ENCODE measurements at places on chromosomes 7 and 10.
A peak's percentile ranks its signal among the peaks of the same experiment; 100 is the strongest.

- DNase-seq: no peak
Observed at GRCh38 chr10:14009371-14010100, 321.2 kb downstream of the FRMD4A start.

GRCh38 chr7:137990251-137990941 is 11.5 kb downstream of the CREB3L2 start:
- no peak for DNase-seq

DNA sequence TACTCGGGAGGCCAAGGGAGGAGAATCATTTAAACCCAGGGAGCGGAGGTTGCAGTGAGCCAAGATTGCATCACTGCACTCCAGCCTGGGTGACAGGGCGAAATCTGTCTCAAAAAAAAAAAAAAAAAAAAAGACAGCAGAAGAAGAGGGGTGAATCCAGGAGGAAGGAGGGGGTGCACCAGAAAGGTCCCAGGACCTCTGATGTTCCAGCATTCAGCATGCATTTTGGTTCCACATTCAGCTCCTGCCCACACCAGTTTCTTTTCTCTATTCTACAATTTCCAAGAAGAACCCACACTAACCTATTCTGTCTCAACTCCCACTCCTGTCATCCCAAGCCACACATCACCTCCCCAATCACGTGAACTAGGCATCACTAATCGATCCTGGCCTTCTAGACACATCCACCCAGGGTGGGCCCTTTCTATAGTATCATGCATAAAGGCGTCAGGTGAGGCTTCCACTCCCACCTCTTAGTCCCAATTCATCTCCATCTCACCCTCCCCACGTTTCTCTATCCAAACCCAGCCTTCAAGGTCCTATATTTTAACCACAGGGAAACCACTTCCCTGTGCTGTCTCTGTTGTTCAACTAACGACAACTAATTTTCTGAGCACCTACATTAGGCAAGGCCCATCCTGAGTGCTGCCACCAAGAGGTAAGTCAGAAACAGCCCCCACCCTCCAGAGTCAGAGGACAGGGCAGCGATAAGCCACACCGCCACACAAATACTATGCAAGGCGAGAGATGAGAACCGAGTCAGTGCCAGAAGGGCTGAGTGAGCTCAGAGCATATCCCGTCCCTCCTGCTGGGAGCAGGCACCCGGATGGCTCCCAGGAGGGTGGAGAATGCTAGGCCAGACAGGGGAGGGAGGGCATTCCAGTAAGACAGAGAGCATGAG is 2.2 kb downstream of the ANXA11 start:
- DNase-seq: peak; percentile 97

GRCh38 chr10:71213127-71213621 is 804 bp downstream of the UNC5B start:
- peak; percentile 86 for DNase-seq

DNA sequence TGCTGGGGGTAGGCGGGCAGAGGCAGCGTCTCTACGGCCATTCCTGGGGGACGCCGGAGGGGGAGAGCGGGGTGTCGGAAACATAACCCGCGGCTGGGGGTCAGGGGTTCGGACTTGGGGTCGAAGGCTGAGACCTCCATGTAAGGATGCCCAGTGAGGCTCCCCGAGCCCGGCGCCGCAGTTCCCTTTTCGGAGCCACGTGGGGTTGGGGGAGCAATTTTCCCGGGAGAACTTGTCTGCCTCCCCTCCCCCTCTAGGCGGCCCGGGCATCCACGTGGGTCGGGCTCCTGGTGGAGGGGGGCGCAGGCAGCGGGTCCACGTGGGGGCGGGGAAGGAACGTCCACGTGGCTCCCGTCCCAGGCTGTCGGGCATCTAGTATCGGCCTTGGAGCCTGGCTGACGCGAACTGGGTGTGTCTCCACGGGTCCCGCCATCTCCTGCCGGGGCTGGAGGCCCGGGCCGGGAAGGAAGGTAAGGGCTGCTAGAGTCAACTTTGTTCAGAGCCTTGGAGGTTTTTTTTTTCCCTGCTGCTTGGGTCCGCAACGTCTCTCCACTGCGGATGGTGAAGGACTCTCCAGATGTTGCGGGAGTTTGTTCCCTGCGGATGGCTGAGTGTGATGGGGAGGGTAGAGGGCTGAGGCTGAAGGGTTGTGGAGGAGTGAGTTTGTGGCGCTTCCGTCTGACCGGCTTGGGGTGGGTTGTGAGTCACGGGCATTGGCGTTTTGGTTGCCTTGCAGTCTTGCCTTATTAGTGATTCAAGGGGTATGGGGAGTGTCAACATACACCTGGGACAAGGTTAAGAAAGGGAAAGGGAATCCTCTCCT is 744 bp downstream of the PPRC1 start:
- DNase-seq: peak; percentile 84

DNA sequence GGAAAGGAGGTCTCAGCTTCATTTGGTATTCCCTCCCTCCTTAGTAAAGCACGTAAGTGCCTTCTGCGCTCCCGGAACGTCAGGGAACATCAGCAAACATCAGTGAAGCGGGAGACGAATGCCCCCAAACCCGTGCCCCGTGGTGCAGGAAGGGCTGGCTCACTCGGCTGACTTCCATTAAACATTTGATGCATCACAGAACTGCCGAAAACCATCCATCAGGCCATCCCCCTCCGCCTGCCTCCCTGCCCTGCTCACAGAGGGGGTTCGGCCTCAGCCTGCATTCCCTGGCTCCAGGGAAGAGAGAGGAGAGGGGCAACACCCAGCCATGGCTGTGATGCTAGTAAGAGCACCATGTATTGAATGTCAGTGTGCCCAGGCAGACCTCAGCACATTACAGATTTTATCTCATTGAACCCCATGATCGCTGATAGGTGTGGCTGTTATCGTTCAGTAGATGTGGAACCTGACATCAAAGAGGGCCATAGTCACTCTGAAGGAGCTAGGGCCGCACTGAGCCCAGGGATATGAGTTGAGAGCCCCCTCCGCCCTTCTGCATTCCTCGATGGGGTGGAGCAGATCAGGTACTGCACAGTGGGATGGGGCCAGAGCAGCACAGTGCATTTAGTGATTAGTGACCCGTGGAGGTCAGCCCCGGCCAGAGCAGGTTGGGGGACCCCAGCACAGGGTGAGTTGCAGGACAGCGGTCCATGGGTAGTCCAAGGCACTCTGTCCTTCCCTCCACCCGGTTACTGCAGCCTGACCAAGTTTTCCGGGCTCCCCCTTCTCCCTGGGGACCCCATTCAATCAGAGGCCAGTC is 146.4 kb downstream of the RPS24 start:
- DNase-seq: no peak

DNA sequence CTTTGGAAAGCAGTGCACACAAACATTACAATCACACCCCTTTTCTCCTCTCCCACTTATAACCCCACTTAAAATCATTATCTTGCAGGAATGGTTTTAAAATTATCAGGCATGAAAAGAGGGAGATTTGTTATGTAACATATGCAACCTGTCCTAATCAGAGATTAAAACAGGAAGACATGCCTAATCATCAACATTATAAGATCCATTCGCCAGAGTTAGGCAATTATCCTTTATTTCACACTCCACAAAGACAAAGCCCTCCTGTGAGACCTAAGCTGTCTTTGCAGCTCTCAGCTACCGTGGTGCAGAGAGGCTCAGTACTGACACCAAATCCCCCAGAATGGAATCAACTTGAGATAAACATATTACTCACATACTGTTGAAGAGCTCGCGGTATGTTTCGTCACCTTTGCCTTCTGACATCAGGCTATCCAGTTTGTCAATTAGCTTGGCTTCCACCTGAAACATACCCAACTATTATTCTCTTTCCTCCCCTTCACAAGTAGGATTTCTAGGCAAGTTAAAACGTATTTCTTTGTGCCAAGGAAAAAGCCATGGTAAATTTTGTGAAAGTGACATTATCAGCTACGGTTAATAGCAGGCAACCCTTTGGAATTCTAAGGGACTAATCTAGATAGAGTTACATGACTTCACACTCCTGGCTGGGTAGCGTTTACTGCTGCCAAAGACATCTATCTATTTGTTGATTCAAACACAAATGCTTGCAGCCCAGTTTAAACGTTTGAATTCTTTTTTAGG is 226.2 kb upstream of the IMMP2L start:
- peak; percentile 86 for DNase-seq

GRCh38 chr10:100788002-100788903 is 42.9 kb downstream of the PAX2 start:
- peak; percentile 83 for DNase-seq

- no peak for DNase-seq
Observed at GRCh38 chr10:86372784-86373239, 6.2 kb upstream of the GRID1 start.

DNA sequence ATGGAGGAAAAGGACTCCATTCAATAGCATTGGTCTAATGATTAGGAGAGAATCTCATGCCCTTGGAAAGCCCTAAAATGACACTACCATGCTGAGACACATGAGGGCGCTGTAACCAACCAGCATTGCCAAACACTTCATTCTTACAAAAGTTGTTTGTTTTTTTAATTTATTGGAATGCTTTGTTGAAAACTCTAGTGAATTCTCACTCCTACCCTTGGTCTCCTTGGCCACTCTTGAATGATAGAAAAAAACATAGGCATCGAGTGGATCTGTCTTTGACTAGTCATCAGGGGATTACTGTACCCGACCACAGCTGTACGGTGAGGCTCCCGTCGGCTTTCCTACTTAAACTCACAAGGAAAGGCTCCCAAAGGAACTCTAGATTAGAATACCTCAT is 29.3 kb upstream of the ADD3 start:
- DNase-seq: peak; percentile 65

DNA sequence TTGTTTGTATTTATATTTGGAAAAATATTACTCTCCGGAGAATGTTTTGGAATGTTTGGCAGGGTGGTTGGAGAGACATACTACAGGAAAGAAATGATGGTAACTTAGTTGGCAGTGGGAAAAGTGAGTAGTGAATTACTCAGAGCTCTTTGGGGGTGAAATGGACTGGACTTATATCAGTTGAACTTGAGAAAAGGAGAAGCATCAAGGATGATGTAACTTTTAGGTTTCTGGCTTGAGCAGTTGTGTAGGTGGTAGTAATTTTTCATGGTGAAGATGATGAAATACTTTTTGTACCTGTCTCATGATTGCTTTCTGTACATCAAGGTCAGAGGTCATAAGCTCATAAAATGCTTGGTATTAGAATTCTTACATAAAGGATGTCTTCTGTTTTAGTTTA is 617.2 kb downstream of the AUTS2 start:
- no peak for DNase-seq

GRCh38 chr10:67004690-67005089 is 78.9 kb downstream of the LRRTM3 start:
- no peak for DNase-seq

DNA sequence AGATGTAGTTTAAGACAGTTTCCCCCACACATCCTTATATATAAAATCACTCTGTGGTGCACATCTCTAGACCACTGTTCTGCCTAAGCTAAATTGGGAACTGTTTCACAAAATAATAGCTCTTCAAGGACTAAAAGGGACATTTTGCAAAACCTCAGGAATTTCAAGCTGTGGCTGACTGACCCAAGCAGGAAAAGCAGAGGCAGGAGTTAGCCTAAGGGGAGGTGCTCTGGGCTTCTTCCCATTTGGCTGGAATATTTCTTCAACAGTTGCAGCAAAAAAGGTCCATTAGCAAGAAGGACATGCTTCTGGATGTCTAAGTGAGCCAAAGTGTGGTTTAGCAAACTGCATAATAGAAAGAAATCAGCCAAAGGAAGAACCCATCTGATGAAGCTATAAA is 551.2 kb upstream of the ANKRD30A start:
- DNase-seq: no peak

GRCh38 chr10:101879456-101880231 is 36.0 kb upstream of the KCNIP2 start:
- DNase-seq: no peak

DNA sequence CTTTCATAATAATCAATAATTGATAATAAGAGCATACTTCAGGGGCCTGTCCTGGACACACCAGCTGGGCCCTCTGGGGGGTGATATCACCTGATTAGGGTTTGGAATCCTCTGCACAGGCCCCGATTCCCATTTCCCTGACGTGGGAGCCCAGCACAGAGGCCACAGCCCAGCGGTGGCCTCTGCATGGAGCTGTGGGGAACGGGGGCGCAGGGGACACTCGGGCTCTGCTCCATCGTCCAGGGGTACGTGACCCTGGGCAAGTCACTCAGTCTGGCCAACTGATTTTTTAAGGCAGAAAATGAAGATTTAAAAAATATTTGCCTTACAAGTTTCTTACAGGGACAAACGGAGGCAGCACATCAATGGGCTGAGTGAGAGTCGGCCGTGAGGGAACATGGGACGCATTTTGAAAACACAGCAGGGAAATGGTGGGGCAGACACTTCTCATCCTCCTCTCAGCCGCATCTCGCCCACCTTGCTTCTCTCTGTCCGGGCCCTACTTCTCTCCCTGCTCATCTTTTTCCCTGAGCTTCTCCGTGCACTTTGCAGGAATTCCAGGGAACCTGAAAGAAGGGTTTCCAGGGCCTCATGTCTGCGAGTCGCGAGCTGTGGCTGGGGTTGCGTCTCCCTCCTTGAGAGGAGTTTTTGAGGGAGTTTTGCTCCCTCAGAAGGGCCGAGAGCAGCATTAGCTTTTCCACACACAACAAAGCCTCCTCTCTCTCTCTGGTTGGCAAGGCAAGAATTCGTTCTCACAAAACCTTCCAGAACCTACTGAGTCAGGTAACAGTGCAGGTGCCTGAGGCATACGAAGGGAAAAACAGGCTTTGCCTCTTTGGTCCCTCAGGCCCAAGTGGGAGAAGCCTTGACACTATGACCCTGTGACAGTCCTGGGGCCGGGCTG is 312.0 kb downstream of the WDR37 start:
- DNase-seq: no peak

DNA sequence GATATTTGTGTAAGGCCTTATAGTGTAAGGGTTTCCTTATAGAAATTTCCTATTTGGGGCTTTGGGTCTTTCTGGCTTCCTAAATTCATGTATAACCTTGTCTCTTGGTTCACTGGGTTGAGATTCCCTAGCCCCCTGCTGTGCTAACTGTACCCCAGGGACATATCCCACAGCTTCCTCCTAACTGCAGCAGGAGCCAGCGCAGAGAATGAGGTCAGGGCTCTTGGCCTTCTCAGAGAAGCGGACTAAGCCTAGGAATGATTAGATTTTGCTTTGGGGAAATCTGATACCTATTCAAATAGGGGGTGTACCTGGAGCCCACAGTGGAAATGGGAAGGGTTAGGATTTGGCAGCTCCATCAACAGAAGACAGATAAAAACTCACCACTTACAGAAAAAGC is 138.1 kb upstream of the EFCAB10 start:
- peak; percentile 44 for DNase-seq

- no peak for DNase-seq
Observed at GRCh38 chr10:88668465-88668864, 4.2 kb downstream of the LIPF start.

DNA sequence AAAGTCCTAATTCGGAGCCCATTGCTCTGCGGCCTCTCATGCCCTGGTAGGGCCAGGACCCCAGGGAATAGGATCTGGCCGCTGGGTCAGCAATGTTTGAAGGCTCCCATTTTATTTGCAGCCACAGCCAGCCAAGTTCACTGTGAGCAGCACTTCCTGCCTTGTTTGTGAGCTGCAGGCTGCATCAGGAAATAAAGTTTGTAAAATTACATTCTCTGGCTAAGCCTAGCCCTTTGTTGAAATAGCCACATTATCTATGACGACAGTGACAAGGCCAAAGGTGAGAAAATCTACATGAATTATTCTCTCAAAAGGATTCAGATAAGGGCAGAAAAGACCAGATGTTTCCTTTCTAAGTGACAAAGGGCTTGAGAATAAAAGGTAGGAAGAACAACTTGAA is 23.7 kb upstream of the ITGB1 start:
- DNase-seq: peak; percentile 70

- DNase-seq: no peak
Observed at GRCh38 chr7:84848219-84848973, 338.5 kb downstream of the SEMA3D start.

- peak; percentile 10 for DNase-seq
Observed at GRCh38 chr10:129568583-129569344, 101.7 kb downstream of the MGMT start.

GRCh38 chr10:132560241-132560731 is 22.7 kb downstream of the INPP5A start:
- DNase-seq: no peak

Measured in mesendoderm (in vitro differentiated cells).